ENCODE measurements at places on chromosomes 1 and 21. TPM values are rescaled to one million over a fixed set of nuclear protein-coding genes. Genes with fewer than 3 reads are reported as not detected.

- H3K27me3 ChIP-seq, result no peaks in the 10 kb centered on the region
- H3K4me1 ChIP-seq, result no peaks in the 10 kb centered on the region
- no peaks in the 10 kb centered on the region for H3K36me3 ChIP-seq
- no peak overlapping the region for H3K27ac ChIP-seq
- no peak for DNase-seq
Observed at GRCh38 chr1:173017792-173018191, 32.9 kb downstream of the TNFSF18 start.

DNA sequence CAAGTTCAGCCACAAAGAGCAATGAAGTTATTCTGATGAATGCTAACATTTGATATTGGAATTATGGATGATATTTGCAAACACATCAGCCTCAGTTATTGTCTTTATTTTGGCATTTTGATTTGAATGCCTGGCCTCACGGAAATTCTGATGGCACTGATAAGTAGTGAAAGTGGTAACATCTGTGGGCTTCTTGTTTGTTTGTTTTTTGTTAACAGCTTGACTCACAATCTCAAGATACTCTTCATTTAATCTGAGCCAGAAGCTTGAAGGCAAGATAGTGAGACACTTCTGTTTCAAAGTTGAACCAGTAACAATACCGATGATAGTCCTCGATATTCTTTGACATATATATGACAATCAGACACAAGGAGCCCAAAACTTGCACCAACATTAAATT, 182.9 kb upstream of the NFIA start:
- H3K27me3 ChIP-seq, result no peaks in the 10 kb centered on the region
- H3K27ac ChIP-seq, result no peak overlapping the region
- DNase-seq, result no peak
- H3K36me3 ChIP-seq, result no peaks in the 10 kb centered on the region

SNAP47 gene
- 27.0 TPM for total RNA-seq

DNA sequence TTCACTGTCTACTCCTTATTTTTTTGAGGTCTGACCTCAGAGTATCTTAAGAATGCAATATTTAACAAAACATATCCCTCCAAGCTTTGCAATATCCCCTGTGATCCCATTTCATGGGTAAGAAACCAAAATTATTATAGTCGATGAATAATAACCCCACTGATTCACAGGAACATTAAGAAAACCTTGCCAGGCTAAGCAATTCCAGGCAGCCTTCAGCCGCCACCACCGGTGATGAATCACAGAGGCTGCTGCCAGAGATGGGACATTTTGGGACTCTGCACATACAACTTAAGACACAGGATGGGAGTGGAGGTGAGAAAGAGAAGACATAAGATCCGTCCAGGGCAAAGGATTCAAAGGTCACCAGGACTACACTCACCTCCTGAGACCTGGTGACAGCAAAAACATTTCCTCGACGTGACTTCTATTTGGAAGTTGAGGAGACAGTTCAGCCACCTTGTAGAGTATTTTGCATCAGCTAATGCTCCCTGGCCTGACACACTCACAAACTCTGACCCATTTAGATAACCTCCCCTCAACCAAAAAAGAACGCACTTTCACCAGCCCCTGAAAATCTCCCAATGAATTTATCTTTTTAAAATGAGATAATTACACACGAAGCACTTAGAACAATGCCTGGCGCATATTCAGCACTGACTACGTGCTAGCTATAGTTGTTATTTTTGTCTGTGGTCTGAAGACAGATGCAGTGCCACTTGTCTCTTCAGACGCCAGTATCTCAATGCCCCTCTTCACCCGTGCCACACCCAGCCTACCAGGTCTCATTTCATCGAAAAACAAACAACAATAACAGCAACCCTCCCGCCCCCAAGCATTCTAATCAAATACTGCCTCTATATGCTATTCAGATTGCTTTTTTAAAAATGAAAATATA, 17.8 kb upstream of the OVAAL start:
- H3K27me3 ChIP-seq, result no peaks in the 10 kb centered on the region
- H3K4me1 ChIP-seq, result no peaks in the 10 kb centered on the region
- no peaks in the 10 kb centered on the region for H3K36me3 ChIP-seq
- no peak for DNase-seq

CELA3B gene
- not detected for total RNA-seq

DNA sequence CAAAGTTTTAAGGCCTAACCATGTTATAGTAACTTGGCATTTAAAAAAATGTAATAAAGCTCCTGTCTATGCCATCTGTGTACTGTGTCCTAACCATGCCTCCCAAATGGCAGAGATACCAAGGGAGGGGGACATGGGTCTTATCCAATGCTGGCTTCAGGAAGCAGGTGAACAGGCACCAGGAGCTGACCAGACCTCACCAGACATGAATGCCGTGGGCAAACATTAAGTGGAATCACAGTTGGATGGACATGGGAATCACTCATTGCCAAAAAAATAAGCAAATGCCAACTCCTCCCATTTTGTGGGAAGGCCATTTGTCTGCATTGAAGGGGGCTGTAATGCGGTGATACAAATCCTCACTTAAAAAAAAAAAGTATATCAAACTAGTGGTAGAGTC, 22.9 kb downstream of the PROX1 start:
- no peak for DNase-seq
- no peaks in the 10 kb centered on the region for H3K36me3 ChIP-seq
- no peaks in the 10 kb centered on the region for H3K4me1 ChIP-seq
- H3K27ac ChIP-seq, result no peak overlapping the region

DNA sequence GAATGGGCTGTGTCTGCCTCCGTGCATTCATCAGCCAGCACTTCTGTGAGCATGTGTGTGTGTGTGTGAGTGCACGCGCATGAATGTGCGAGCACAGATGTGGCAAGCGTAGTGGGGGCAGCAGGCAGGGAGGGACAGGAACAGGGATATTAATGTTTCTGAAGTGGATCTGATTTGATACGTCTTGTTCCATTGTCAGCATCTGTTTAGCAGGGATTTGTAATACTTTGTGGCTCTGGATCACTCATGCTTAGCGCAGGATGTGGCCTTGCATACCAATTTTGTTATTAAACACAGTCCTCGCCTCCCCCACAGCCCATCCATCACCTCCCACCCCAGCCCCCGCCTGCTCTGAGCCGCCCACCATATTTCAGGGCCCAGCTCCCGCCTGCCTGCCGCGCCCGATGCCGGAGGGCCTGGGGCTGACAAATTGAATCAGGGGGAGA, 52.4 kb downstream of the TMEM53 start:
- no peaks in the 10 kb centered on the region for H3K36me3 ChIP-seq
- no peak for DNase-seq
- H3K4me1 ChIP-seq, result no peaks in the 10 kb centered on the region
- no peaks in the 10 kb centered on the region for H3K27me3 ChIP-seq

UBE2J2 gene
- total RNA-seq, result 82.8 TPM

All from CD4-positive, alpha-beta memory T cell (primary cell).